ENCODE measurements at places on chromosomes 2 and 18. TPM values are rescaled to one million over a fixed set of nuclear protein-coding genes. Genes with fewer than 3 reads are reported as not detected.
A peak's percentile ranks its signal among the peaks of the same experiment; 100 is the strongest.

DNA sequence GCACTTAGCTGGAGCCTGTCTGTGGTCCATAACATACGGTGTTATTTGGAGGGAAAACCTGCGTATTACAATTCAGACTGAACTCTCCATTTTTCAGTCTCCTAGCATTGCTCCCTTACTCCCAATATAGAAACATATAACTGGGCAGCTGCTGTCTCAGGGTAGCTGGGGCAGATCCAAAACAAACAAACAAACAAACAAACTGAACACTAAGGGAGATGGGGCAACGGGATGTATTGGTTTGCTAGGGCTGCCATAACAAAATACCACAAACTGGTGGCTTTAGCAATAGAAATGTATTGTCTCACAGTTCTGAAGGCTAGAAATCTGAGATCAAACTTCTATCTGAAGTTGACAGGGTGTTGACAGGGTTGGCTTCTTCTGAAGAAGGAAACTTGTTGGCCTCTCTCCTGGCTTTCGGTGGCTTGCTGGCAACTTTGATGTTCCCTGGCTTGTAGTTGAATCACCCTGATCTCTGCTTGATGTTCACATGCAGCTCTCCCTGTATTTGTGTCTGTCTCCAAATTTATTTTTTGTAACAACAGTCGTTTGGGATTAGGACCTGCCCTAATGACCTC lies 329.3 kb upstream of the ZNF804A start:
- H3K4me3 ChIP-seq = no peak overlapping the region
- no peaks in the 10 kb centered on the region for H3K27me3 ChIP-seq
- H3K36me3 ChIP-seq = no peaks in the 10 kb centered on the region
- DNase-seq = no peak
- H3K27ac ChIP-seq = no peak overlapping the region

- no peak overlapping the region for H3K4me3 ChIP-seq
- H3K27me3 ChIP-seq = no peaks in the 10 kb centered on the region
- no peaks in the 10 kb centered on the region for H3K4me1 ChIP-seq
- no peaks in the 10 kb centered on the region for H3K36me3 ChIP-seq
- H3K27ac ChIP-seq = no peak overlapping the region
- peak; percentile 25 for DNase-seq
These were observed 185.9 kb downstream of the ZNF521 start for GRCh38 chr18:25166113-25166512.

PLA2R1 gene
- total RNA-seq = 10.5 TPM

HOXD13 gene
- total RNA-seq = not detected
